ENCODE measurements at places on chromosomes 7 and 10.

DNA sequence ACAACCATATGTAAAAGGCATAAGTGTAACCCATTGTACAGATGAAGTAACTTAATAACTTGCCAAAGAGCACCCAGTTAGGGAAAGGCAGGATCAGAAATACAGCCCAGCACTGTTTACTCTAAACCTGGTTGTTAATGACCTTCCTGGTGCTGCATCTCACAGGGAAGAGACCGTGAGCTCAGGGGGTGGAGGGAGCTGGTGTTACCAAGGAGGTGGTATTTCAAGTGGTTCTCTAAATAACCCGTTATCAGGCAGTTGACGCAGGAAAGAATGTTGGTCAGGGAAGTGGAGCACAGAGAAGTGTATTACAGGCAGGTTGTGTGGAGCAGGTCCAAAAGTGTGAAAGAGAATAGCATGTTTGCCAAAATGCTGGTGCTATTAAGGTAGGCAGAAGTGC lies 4.4 kb upstream of the ST7 start:
- no peak for DNase-seq

- no peak for DNase-seq
These were observed 12.9 kb upstream of the ZMIZ1 start for GRCh38 chr10:79055892-79056291.

DNA sequence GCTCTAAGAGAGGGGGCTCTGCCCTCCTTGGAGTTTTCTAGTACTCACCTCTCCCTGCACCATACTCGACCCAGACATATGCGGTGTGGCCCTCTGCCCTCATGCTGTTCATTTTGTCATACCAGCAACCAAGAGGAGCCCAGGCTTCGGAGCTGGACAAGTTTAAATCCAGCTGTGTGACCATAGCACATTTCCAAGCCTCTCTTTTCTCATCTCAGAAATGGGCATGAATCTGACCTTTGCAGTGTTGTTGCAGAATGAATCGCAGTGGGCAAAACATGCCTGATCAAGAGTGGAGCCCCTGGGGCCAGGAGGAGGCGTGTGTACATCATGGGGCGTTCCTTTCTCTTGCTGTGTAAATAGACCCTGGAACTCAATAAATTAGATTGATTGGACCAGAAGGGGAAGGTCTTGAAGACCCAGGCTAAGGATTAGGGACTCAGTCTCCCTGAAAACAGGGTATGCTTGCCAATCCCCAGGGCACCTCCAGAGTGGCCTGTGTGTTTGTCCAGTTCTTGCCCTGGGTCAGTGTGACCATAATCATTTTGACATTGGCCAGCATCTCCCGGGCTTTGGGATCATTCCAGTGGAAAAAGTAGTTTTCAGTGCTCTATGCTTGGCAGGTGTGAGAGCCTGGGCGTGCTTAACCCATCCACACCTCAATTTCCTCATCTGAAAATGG lies 59.6 kb downstream of the ZMIZ1 start:
- no peak for DNase-seq

GRCh38 chr10:80580638-80581468 lies 43.2 kb downstream of the SH2D4B start:
- no peak for DNase-seq

DNA sequence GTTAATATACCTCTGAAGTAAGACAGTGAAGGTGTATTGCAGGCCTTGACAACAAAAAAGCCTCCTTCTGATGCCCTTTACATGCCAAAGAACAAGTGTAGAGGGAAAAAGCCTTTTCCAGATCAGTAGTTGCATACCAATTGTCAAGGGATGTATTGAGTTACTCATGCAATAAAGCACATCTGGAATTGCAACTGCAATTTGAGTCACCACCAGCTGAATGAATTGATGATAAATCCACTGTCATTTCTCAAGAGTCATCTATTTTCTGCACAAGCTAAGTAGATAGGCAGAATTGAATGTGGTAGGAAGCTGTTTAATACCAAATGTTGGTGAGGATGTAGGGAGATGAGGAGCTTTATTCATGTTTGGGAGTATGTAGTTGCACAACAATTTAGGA lies 325.9 kb upstream of the SMIM30 start:
- no peak for DNase-seq

DNA sequence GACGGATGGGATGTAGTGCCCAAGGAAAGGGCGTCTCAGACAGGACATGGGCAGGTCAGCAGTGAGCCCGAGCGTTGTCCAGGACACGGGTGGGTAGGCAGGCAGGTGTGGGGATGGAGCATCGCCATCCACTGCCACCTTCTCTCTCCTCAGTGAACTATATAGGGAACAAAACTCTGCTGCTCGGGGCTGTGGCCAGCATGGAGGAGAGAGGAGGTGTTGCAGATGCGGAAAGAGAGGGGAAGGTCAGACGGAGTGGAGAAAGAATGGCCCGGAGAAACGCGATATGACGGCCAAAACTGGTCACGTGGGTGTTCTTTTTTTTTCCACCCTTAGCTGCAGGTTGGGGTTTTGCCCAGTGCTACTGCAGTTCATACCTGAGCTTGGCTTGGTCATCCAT lies 71.2 kb downstream of the GRID1 start:
- DNase-seq: no peak

DNA sequence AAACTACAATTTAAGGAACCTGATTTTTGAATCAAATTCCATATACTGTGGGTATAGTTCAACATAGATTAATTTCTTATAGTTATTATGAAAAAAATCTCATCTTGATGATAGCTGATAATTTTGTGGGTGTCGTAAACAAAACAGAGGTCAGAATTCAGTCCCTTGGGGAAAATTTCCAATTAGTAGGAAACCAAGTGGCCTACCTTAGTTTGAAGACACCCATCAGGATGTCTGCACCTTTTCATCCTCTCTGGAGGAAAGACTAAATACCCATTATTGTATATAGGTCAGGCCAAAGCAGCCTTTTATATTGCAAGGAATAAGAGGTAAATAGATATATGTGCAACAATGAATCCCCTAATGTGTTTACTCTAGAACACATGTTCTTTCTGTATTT lies 6.4 kb downstream of the IKZF1 start:
- no peak for DNase-seq

DNA sequence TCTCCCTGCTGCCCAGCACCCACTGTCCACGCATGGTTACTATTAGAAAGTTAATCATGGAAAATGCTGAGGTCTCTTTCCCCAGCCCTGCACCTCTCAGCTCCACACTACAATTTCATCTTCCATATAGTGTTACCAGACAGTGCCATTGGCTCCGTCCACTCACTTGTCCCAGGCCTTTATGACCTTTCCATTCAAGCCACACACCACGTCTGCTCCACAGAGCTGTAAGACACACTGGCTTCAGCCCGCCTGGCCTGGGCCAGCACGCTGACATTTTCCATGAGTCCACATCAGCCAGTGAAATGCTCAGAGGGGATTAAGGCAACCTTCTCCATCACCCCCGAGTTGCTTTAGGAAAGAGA lies 118.7 kb downstream of the KCNMA1 start:
- DNase-seq: no peak

- DNase-seq: peak; percentile 52
These were observed 444.3 kb downstream of the AUTS2 start for GRCh38 chr7:70042533-70042932.

DNA sequence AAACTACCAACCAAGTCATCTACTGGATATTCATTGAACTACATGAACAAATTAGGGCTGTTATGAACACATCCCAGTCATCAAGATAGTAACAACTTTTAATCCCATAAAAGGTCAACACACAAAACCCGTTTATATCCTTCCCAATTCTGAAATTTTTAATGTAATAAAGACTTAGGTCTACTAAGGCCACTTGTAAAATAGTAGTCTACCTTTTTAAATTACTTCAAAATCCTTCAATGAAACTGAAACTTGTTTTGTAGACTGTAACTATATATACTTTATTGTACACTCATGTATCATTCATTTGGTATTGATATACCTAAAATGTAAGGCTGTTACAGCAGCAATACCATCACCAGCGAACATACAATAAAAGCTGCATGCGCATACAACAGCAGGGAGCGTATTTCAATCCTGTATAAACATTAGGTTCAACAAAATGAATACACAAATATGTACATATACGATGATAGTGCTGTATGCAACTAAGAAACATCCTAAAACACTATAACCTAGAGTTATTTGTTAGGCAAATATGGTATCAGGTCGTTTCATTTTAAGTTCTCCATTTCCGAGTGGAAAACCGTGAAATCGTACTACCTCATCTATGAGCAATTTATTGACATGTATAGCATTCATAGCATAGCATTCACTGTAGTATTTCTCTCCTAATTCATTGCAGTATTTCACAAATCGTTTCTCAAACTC lies 973 bp downstream of the ATAD1 start:
- DNase-seq: no peak

- no peak for DNase-seq
These were observed 113.4 kb upstream of the NUPR2 start for GRCh38 chr7:56229631-56230030.

DNA sequence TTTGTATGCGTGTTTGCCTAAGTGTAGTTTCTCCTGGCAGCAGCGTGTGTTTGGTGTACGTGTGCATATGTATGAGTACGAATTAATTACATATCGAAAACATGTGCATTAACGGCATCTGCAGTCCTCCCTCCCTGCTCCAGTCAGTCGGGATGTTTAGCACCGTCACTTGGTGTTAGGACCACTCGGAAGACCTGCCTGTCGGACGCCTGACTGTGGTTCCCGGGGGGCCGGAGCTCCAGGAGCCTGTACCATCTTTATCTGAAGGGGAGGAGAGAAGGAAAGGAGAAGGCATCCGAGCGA lies 1.1 kb upstream of the CNTNAP2 start:
- DNase-seq: no peak

DNA sequence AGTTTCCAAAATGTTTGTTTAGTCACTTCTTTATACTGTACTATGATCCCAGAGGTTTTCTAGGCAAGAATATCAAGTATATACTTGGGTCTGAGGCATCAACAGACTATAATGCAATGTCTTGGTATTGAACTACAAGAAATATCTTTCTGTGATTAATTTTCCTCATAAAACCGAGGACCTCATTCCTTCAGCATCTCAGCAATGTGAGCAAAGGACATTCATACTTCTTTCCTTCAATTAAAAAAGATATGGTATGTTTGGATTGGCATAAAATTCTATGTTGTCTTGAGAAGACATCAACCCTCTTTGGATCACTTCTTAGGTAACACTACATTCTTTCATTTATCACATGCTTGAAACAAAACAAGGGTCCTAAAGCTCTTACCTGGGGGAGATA lies 524.5 kb downstream of the PHTF2 start:
- no peak for DNase-seq

GRCh38 chr7:116500078-116500853 lies 728 bp downstream of the CAV2 start:
- no peak for DNase-seq

DNA sequence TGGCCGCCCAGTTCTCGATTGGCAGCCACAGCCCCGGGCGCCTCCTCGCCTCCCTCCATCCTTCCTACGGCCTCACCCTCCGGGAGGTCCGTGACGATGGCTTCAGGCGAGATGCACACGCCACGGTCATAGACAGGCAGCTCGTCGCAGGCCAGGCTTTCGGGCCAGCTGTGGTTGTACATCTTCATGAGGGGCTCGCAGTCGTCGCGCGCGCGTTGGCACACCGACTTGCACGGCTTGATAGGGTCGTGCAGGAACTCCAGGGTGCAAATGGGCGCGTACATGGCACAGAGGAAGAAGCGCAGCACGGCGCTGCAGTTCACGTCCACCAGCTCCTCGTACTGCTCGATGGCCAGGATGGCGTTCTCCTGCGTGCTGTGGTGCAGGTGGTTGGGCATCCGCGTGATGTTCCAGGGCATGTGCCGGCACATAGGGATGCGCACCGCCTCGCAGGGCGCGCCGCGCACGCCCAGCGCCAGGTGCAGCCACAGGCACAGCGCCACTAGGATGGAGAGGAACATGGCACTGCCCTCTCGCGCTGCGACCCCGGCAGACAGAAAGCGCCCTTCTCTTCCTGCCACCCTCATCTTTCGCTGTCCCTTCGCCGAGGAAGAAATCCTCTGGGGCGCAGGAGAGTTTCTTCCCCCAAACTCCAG lies 472 bp downstream of the SFRP4 start:
- no peak for DNase-seq

DNA sequence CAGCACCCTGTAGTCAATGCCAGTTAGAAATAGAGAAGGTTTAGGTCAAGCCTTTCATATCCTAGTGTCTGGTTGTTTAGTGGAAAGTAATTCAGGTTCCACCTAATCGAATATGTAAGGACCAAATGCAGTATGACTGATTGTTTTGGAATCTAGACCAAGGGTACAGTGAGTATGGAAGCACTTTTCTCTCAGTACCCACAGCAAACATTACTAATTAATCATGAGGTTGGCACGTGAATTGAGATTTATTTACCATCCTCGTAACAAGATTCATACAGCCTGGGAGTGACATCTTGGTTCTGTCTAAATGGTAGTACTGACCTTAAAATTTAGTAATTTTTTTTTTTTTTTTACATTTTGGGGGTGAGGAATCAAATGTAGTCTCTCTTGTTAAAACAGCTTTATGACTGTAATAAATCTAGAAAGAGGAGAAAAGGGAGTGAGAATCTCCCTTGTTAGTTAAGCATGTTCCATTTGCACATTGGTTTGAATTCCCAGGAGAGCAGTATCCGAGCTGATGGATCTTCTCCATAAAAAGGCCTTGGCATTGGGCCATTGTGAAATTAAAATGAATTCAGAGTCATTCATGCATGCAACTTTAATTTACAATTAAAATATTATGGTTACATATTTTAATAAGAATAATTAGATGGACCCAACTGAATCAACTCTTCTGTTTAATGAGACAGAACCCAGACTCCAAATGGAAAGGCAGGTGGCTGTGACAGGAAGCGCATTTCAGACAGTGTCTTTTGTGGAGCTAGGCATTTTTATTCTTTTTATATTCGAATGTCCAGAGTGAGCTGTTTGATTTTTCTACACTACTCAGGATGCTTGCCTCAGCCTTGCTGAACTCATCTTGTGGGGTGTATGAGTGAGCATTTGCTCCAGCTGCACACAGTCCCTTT lies 57.6 kb downstream of the SNX10 start:
- no peak for DNase-seq

- no peak for DNase-seq
These were observed 95.2 kb upstream of the EGR2 start for GRCh38 chr10:62911210-62911963.

- DNase-seq: no peak
These were observed 55.3 kb upstream of the MGMT start for GRCh38 chr10:129411772-129412171.

- DNase-seq: peak; percentile 82
These were observed 40.3 kb upstream of the SH2D4B start for GRCh38 chr10:80497187-80498077.

- DNase-seq: no peak
These were observed 87.5 kb upstream of the NMT2 start for GRCh38 chr10:15255961-15256360.
